Heart left ventricle (tissue), 16 donors: ENCODE measurements at places on chromosomes 4 and X.

GRCh38 chrX:154718616-154719015 lies 32.3 kb downstream of the GAB3 start:
- DNase-seq: no peak

- no peak for DNase-seq
Observed at GRCh38 chr4:168274871-168275270, 43.7 kb downstream of the DDX60 start.

DNA sequence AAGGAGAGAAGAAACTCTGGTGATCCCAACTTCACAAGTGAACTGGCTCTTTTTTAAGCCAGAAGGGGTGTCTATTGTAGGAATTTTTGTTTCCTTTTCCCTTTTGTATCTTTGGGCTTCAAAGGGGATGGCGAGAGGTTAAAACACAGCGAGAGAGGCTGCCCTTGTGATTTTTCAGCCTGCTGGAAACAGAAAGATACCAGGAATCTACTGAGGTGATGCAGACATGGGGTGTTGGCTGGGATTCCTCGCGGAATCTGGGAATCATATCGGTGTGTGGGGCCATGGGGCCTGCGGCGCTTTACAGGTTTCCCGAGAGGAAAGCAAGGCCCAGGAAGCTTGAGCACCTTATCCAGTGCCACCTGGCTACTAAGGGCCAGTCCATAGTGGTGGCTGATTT lies 99.4 kb upstream of the STX18 start:
- DNase-seq: no peak

- DNase-seq: no peak
Observed at GRCh38 chr4:127995776-127996175, 30.6 kb downstream of the ABHD18 start.

DNA sequence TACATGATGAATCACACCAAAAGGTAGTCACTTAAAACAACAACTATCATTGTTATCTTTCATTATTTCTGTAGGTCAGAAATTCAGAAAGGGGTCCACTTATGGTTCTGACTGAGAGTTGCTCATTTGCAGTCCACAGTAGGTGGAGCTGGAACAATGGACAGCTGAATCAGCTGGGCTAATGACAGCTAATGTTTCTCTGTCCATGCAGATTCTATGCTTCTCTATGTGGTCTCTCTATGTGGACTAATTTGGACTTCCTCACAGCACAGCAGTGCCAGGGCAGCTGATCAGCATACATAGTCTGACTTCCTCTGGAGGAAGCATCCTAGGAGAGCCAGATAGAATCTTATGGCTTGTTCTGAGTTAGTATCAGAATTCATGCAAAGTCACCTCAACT lies 131.7 kb upstream of the INTU start:
- no peak for DNase-seq

DNA sequence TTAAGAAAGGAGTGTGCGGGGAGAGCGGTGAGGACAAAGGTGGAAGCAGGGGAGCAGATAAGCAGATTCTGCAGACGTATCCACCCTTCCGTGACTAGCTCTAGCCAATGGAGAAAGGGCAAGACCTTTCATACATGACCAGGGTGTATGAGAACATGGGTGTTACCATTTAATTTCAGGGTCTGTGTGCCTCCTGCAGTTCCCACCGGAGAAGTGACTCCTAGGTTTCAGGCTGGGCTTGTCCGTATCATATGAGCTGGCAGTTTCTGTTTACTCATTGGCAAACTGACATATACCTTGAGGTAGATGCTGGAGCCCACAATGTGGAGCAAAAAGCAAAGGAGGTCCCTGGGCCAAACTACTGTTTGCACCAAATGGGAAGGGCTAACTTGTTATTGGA lies 6.8 kb downstream of the RBM47 start:
- DNase-seq: no peak

GRCh38 chr4:70356185-70356584 lies 4.4 kb upstream of the SMR3A start:
- no peak for DNase-seq

DNA sequence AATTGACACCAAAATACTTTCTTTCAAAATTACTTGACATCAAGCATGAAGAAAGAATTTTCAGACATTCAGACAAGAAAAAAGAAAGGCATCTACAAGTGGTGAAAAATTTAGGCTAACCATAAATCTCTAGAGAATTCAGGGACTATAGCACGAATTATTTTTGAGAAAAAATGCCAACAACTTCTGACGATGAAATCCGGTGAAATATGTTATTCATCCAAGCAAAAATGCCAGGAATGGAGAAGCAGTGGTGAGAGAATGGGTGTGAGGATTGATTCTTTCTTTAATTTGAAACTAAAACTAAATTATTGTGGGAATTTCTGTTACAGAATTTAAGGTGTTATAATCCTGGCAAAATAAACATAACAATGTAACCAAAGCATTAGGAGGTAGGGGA lies 69.4 kb upstream of the SORBS2 start:
- DNase-seq: no peak

GRCh38 chr4:6941796-6942195 lies 32.2 kb downstream of the TBC1D14 start:
- DNase-seq: no peak

GRCh38 chr4:73619346-73619745 lies 890 bp downstream of the RASSF6 start:
- DNase-seq: no peak

GRCh38 chr4:147764337-147764736 lies 32.4 kb downstream of the ARHGAP10 start:
- no peak for DNase-seq

DNA sequence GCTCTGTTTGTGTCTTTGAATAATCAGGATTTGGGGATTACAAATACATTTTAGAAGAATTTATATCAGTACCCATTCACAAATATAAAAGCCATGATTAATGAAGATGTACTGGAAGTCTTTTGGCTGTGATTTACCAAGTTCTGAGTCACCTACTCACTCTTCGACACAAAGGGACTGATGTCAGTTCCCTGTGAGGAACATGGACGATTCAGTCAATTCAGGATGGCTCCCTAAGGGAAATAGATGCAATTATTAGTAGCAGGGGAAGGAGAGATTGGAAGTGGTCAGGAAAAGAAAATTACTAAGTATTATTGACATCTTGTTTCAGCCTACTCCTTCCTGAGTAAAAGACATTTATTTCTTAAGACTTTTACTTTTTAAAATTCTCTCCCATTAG lies 550.7 kb upstream of the SLIT2 start:
- DNase-seq: no peak
